ENCODE measurements at places on chromosomes 4 and X. TPM values are rescaled to one million over a fixed set of nuclear protein-coding genes. Genes with fewer than 3 reads are reported as not detected.

DNA sequence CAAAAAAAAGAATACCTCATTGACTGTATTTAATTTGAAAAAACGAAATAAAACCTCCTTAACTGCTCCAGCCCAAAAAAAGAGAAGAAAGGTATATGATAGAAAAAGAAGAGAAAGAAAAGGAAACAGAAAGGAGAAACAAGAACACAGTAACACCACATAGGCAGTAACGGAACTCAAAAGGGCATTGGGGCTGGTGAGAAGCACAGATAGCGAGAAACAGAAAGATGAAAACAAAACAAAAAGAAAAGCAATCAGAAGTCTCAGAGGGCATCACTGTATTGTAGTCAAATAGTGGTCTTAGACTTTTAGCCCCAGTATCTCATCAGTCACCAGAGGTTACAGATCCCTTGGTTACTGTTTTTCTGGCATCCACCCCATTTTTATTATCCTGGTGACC, 88.6 kb downstream of the NFKB1 start:
- no peak overlapping the region for H3K4me3 ChIP-seq
- H3K4me1 ChIP-seq: no peaks in the 10 kb centered on the region
- no peak overlapping the region for H3K27ac ChIP-seq
- H3K27me3 ChIP-seq: no peaks in the 10 kb centered on the region
- peaks cover 37% of the 10 kb centered on the region for H3K36me3 ChIP-seq
- DNase-seq: no peak

The ERCC6L gene
- total RNA-seq: 13.3 TPM

The HADH gene
- 74.3 TPM for total RNA-seq

The MMRN1 gene
- 10.7 TPM for total RNA-seq

The PALLD gene
- 58.7 TPM for total RNA-seq
